ENCODE measurements at places on chromosomes 2 and 18.

DNA sequence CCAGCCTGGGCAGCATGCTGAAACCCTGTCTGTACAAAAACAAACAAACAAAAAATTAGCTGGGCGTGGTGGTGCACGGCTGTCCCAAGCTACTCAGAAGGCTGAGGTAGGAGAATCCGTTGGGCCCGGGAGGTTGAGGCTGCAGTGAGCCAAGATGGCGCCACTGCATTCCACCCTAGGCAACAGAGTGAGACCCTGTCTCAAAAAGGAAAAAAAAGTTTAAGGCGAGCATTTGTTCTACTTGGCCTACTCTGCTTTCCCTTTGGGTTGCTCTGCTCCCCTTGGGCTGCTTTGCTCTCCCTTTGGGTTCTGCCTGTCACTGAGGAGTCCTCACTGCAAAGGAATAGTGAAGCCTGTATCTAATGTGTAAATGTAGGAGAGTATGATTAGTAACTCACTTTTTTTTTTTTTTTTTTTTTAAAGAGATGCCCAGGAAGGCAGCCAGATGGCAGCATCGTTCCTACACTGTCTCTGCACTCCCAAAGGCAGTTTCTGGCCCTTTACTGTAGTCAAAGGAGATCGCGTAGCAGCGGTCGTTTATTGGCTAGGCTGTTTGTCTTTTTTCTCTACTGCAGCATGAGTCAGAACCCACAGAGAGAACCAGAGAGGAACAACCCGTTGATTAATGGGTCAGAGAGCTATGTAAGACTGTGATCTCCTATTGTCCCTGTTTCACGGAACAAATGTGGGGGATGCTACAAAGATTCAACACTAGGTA, 118.3 kb upstream of the CWC22 start:
- peak; percentile 14 for DNase-seq

DNA sequence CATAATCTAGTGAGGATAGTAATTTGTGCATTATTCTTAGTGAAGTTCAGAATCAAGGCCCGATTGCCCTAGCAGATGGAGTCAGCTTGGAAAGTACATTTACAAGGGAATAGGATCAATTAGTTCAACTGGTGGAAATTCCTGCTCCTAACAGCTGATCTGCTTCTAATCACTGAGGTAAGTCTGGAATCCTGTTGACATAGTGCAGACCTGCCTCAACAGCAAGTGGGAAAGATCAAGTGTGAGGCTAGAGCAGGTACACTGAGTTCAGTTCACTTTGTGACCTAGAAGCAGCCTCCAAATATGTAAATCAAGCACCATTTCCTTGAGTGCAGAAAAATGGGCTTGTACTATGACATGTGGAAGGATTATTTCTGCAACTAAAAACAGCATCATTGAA, 111.2 kb upstream of the NOSTRIN start:
- no peak for DNase-seq

- no peak for DNase-seq
Observed at GRCh38 chr2:120867290-120868241, 131.9 kb downstream of the GLI2 start.

DNA sequence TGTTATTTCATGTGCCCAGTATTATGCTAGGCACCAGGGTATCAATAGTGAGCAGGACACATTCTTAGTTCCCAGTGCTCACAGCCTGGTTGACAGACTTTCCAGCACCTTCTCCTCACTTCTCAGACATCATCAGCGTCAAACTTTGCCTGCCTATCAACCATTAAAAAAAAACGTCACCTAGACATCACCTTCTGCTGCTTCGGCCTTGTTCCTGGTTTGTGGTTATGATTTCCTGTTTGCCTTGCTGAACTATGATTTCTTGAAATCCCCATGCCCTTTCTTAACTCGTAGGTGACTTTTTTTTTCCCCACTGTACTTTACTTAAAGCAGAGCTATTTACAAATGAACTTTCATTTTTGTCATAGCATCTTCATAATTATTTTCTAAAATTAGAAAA, 60.4 kb upstream of the NABP1 start:
- peak; percentile 20 for DNase-seq

DNA sequence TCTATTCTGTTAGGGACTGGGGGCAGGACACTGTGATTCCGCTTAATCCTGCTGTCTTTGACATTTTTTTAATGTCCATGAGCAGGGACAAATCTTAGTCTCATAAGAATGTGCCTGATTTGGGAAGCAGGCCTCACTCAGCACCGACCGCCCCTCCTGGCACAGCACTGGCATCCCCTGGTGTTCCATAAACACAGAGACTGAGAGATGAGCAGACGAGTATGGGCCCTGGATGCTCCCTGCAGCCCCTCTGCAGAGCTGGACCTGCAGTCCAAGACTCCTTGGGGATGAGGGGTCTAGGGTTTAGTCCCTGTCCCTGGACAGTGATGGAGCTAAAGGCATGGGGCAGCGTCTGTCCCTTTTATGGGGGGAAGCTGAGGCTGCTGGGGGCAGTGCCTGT, 81.6 kb downstream of the NDUFA10 start:
- no peak for DNase-seq

DNA sequence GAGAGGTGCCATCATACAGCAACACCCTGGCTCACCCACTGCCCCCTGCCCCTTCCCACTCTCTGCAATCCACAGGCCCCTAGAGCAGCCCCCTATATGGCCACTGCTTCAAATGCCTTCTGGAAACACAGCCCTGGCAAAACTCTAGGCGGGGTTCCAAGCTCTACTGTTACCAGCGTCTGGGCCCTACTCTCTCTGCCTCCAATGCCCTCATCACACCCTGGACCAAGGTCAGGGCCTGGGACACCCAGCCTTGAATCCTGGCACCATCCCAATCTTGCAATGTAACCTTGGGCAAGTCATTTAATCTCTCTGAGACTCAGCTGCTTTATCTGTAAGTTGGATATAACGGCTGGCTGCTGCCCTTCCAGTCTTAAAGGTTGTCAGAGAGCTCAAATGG, 39.2 kb upstream of the LOXHD1 start:
- no peak for DNase-seq

DNA sequence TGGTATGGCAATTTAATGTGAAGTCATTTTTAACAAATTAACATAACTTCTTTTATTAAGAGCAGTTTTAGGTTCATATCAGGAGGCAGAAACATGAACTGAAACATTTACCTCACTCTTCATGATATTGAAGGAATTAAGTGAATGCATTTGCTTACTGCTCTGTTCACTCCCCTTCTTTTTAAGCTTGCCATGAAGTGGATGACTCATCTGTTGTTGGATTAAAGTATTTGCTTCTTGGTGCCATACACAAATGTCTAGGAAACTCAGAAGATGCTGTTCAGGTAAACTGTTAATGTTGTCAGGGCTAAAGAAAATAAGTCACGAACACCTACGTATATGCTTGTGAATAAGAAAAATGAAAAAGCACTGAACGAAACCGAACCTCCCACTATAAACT, 10.2 kb upstream of the CABYR start:
- DNase-seq: no peak

- no peak for DNase-seq
Observed at GRCh38 chr2:209209943-209210342, 213.9 kb upstream of the MAP2 start.

DNA sequence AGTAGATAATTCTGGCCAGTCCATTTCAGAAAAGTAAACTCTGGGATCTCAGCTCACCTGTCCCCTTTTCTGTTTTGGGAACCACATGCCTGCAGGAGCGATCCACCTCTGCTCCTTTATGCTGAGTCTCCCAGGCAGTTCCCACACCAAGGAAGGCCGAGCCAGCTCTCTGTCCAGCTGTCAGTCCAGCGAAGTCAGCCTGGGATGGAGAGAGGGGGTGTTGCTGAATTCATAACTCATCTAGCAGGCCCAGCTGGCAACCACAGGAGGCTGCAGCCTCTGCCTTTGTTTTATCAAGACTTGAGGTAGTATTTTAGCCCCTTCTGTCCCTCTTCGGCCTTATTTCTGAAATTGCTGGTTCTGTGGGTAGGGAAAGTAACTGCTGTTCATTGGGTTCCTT, 209.9 kb downstream of the ARL4C start:
- DNase-seq: no peak

DNA sequence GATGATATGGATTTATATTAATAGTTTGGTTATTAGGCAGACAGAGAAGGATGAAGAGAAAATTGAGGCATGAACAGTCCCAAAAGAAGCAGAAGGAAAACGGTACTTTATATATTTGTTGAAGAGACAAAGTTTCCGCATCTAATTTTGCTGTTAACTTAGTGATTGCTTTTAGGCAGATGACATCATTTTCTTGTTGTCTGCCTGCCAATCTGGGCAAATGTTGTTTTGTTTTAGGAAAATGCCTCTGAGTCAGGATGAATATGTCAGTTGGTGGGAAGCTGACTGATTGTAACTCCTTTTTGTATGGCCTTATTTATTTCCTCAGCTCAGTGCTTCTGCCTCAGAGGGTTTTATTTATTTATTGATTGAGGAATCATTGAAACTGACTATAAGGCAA, 52.5 kb upstream of the CAVIN2 start:
- DNase-seq: no peak

DNA sequence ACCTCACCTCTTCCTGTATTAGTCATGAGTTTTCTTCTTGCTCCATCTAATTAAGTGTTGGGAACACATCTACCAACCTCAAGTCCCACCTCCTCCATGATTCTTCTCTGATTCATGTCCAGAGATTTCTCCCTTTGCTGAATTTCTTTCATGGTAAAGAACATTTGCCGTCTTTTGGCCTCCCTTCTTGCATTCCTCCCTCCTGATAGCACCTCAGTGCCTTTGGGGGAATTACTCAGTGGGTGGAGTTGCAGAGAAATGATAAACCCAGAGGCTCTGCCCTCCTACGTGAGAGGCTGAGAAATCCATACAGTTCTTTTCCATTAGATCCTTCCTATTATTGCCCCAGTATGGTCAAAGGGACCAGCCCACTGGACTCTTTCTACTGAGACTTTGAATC, 651.9 kb downstream of the SLC4A3 start:
- DNase-seq: no peak

DNA sequence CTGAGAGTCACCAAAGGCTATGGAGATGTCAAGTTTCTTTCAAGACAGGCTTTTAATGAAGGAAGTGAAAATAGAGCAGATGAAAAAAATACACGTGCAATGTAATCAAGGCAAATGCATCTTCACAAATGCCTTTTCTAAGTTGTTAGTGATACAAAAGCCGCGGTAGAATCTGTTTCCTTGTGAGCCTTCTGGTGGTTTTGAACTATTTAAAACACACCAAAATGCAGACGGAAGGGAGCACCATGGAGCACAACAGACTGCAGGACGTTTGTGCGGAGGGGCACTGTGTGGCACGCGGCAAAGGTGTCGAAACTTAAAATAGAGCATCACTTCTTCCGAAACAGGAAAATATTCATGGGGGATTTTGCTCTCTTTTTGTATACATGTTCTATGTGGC, 65.0 kb upstream of the BOD1L2 start:
- DNase-seq: no peak

DNA sequence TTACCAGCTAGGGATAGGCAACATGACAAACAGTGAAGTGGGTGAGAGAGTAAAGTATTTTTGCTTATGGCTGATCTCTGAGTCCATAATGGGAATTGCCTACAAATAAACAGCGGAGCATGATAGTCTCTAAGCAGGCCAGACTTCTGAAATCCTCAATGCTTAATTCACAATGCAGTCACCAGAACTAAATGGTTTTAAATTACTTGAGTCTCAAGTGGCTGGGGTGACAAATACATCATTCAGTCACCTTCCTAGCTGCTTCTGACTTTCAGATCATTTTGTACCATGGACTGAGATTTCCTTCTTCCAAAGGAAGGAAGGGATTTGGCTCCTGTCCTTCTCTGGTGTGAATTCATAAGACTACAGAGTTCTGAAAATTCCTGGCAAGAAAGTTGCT, 82.8 kb upstream of the RMP24 start:
- DNase-seq: no peak

GRCh38 chr2:108917526-108917925, 71.5 kb downstream of the EDAR start:
- DNase-seq: no peak
